ENCODE measurements at places on chromosomes 12 and 14.

DNA sequence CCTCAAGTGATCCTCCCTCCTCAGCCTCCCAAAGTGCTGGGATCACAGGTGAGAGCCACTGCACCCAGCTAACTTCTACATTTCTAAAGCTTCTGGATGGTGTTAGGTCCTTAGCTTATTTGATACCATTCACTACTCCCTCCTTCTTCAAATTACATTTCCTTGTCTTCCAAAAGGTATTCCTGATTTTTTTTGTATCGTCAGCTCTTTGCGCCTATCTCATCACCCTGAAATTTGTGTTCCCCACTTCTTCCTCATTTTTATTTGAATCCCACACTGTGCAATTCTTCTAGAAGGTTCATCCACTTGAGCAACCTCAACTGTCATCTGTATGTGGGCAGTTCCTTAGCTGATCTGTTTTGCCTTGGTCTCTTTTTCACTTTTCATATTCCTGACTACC lies 241.8 kb upstream of the RGS6 start:
- DNase-seq, result no peak

GRCh38 chr14:73829526-73830431 lies 21.9 kb upstream of the PTGR2 start:
- DNase-seq, result no peak

DNA sequence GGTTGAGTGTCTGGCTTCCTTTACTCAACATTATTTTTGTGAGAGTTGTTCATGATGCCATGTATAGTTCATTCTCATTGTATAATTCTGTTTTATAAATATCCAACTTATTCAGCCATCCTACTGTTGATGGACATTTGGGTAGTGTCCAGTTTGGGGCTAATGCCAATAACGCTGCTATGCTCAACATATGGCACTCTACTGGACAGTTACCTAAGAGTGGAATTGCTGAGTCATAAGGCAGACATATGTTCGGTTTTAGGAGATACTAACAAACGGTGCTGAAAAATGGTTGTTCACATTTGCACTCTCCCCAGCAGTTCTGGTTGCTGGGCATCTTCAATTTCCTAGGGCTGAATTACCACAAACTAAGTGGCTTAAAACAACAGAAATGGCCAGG lies 28.7 kb upstream of the P2RX4 start:
- no peak for DNase-seq

DNA sequence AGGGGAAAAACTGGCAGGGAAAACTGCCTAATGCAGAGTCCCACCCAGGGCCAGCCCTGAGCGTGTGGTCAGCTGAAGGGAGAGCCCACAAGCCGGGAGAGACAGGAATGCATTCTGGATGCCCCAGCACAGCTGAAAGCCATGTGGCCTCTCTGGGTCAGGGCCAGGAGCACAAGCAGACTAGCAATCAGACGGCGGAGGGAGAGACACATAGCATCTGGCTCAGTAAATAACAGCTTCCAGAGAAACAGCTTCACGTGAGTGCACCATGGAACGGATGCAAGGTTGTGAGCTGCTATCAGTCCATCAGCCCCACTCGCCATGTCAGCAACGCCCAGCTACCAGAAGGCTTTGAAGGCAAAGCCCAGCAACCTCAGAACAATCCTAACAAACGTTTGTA lies 28.2 kb upstream of the TMEM106C start:
- DNase-seq, result no peak

- DNase-seq, result no peak
Observed at GRCh38 chr12:93100610-93101009, 171.5 kb upstream of the EEA1 start.

GRCh38 chr14:59293935-59294661 lies 105.6 kb downstream of the DAAM1 start:
- no peak for DNase-seq

DNA sequence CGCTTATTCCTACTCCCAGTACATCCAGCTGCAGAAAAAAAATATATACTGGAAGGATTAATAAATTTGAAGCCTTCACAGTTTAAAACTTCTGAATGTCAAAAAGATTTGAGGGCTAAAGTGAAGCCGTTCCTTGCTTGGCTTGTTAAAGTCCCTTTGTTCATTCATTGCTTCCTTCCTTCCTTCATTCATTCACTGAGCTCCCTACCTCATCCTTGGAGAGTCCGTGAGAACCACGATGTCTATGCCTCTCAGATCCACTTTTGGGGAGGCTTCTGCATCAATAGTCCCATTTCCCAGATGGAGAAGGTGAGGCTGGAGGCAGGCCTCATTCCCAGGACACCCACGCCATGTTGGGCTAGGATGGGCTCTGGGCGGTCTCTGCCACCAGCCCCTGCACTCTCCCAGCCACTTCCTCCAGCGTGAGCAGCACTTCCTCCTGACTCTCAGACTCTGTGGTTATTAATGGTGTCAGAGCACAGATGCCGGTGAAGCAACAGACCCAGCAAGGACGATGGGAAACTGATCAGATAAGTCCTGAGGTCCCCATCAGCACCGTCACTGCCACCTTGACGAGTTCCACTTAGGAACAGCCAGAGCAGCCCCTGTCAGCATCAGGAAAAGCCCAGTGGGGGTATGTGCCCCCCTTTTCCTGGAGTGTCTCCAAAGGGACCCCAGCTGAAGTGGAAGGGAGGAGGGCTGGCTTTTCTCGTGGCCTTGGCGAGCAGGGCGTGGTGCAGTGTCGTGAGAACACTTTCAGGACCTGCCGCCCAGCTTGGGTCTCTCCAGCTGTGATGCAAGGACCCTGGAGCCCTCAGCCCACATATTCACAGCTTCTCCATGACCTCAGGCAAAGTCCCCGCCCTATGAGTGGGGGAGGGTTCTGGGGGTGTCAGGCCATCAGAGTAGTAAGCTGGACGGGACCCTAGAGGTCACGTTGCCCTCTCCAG lies 21.2 kb downstream of the ASB2 start:
- no peak for DNase-seq

- DNase-seq, result no peak
Observed at GRCh38 chr12:108800591-108800990, 56.8 kb downstream of the SSH1 start.

Measured in stimulated activated CD8-positive, alpha-beta memory T cell treated with anti-CD3 and anti-CD28 coated beads, Interleukin-4, amount 100 ng/mL, for 4 hours (primary cell).